M059J (cell line): ENCODE measurements at places on chromosomes 6 and 20. TPM values are rescaled to one million over a fixed set of nuclear protein-coding genes. Genes with fewer than 3 reads are reported as not detected.

The METTL24 gene
- total RNA-seq, result not detected in 2 replicates

The CPXM1 gene
- 0.15 and 0.42 TPM in 2 replicates for total RNA-seq

The BPIFB1 gene
- not detected in 2 replicates for total RNA-seq

The SLC44A4 gene
- total RNA-seq, result 0.20 TPM in 1 of 2 replicates, not detected in the other

The STMN3 gene
- total RNA-seq, result 0.89 and 2.6 TPM in 2 replicates

The HCK gene
- 0.27 TPM in 1 of 2 replicates, not detected in the other for total RNA-seq

The GRIK2 gene
- total RNA-seq, result 0.12 and 2.4 TPM in 2 replicates

The IRF4 gene
- total RNA-seq, result 0.02 TPM in 1 of 2 replicates, not detected in the other

The CLVS2 gene
- total RNA-seq, result not detected in 2 replicates

The RNF182 gene
- 19.7 and 26.5 TPM in 2 replicates for total RNA-seq

The WFDC5 gene
- not detected in 2 replicates for total RNA-seq

The ZNF335 gene
- 8.4 and 13.0 TPM in 2 replicates for total RNA-seq

The APCDD1L gene
- total RNA-seq, result 14.2 and 24.2 TPM in 2 replicates

The AP5S1 gene
- total RNA-seq, result 35.7 and 41.4 TPM in 2 replicates

The SNAI1 gene
- total RNA-seq, result 8.4 and 10.6 TPM in 2 replicates

The DZANK1 gene
- 1.7 and 1.8 TPM in 2 replicates for total RNA-seq

The ULBP3 gene
- 3.3 and 10.5 TPM in 2 replicates for total RNA-seq

The SNPH gene
- total RNA-seq, result 4.0 and 9.9 TPM in 2 replicates
